Uterus (tissue), 4 donors: ENCODE measurements at places on chromosomes 12 and 14. TPM values are rescaled to one million over a fixed set of nuclear protein-coding genes. Genes with fewer than 3 reads are reported as not detected.

JAG2 gene
- total RNA-seq = 7.6 TPM

GARIN6 gene
- total RNA-seq = not detected

PLEKHD1 gene
- not detected for total RNA-seq

ACRBP gene
- 0.35 TPM for total RNA-seq

MMP14 gene
- 233 TPM for total RNA-seq

EML1 gene
- total RNA-seq = 70.9 TPM

TSPAN19 gene
- 0.59 TPM for total RNA-seq

ISM2 gene
- total RNA-seq = not detected

PMCH gene
- not detected for total RNA-seq

TSHR gene
- total RNA-seq = not detected

SSTR1 gene
- 2.0 TPM for total RNA-seq

PIWIL1 gene
- not detected for total RNA-seq

DNA sequence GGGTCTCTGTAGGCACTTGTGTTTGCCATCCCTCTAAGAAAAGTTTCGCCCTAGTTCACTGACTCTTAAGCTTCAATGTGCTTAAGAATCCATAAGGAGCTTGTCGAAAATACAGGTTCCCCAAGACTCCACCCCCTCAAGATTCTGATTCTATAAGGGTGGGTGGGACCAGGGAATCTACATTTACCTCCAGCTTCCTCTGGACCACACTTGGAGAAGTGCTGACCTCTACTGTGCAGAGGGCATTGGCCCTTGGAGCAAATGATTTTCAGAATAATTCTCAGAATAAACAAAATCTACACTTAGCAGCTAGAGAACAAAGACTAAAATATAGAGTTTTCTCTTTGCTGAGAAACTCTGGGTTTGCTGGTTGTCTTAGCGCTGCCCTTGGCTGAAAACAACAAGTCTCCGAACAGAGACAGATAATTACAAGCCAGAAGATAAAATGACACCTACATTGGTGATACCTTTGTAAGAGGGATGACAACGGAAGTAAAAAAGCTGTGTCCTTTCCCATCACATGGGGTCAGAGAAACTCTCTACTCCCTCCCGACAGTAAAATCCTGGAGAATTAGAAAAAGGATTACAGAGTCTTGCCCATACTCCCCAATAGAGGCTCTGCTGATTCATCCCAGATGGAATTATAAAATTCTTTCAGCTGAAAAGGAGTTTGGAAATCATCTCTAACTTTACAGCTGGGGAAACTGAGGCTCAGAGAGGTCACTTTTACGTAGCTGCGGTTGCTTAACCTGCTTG is 4.8 kb downstream of the TGFB3 start:
- H3K27ac ChIP-seq = peak overlapping the region; percentile 97
- H3K36me3 ChIP-seq = no peaks in the 10 kb centered on the region

DNA sequence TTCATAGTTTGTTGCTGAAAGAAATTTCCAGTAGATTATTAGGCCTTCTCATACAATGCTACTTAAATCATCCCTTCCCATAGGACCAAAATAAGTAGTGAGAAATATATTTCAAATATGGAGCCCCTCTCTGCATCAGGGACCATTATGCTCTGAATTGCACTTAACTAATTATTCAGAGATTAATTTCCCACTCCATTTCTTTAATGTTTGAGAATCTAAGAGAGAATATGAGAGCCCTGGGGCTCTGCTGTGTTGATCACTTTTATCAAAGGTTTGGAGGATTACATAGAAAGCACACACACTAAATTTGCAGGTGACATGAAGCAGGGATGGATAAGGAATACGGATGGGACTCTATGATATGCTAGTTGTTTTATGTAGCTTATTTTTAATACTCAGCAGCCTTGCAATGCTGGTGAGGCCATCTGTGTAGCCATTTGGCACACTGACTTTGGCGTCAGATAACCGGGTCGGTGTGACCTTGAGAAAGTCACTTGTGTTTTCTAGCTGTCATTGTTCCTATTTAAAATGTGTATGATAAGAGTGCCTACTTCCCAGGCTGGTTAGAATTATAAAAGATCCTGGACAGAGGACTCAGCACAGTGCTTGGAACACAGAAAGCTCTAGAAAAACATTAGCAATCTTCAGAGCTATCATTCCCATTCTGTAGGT is 49.9 kb upstream of the FBXO21 start:
- H3K4me1 ChIP-seq = no peaks in the 10 kb centered on the region
- DNase-seq = no peak
- H3K36me3 ChIP-seq = no peaks in the 10 kb centered on the region

- no peak overlapping the region for H3K27ac ChIP-seq
- H3K36me3 ChIP-seq = no peaks in the 10 kb centered on the region
- H3K27me3 ChIP-seq = no peaks in the 10 kb centered on the region
- H3K4me3 ChIP-seq = no peak overlapping the region
- no peaks in the 10 kb centered on the region for H3K4me1 ChIP-seq
Measured at GRCh38 chr12:100737168-100737567, 57.4 kb upstream of the ANO4 start.

- H3K4me1 ChIP-seq = no peaks in the 10 kb centered on the region
- DNase-seq = no peak
- no peaks in the 10 kb centered on the region for H3K27me3 ChIP-seq
Measured at GRCh38 chr14:22131749-22132476, 457.1 kb downstream of the DAD1 start.

- DNase-seq = no peak
- no peaks in the 10 kb centered on the region for H3K27me3 ChIP-seq
- H3K27ac ChIP-seq = no peak overlapping the region
Measured at GRCh38 chr12:59626382-59626781, 30.6 kb downstream of the SLC16A7 start.

GRCh38 chr12:94987801-94988200 is 15.7 kb downstream of the NDUFA12 start:
- H3K36me3 ChIP-seq = no peaks in the 10 kb centered on the region
- DNase-seq = no peak
- H3K4me1 ChIP-seq = no peaks in the 10 kb centered on the region
- H3K27me3 ChIP-seq = no peaks in the 10 kb centered on the region
- H3K27ac ChIP-seq = no peak overlapping the region

- H3K27ac ChIP-seq = no peak overlapping the region
- H3K27me3 ChIP-seq = no peaks in the 10 kb centered on the region
- H3K36me3 ChIP-seq = no peaks in the 10 kb centered on the region
- H3K4me1 ChIP-seq = peaks cover 4% of the 10 kb centered on the region
Measured at GRCh38 chr14:50855558-50855957, 16.3 kb upstream of the ABHD12B start.

DNA sequence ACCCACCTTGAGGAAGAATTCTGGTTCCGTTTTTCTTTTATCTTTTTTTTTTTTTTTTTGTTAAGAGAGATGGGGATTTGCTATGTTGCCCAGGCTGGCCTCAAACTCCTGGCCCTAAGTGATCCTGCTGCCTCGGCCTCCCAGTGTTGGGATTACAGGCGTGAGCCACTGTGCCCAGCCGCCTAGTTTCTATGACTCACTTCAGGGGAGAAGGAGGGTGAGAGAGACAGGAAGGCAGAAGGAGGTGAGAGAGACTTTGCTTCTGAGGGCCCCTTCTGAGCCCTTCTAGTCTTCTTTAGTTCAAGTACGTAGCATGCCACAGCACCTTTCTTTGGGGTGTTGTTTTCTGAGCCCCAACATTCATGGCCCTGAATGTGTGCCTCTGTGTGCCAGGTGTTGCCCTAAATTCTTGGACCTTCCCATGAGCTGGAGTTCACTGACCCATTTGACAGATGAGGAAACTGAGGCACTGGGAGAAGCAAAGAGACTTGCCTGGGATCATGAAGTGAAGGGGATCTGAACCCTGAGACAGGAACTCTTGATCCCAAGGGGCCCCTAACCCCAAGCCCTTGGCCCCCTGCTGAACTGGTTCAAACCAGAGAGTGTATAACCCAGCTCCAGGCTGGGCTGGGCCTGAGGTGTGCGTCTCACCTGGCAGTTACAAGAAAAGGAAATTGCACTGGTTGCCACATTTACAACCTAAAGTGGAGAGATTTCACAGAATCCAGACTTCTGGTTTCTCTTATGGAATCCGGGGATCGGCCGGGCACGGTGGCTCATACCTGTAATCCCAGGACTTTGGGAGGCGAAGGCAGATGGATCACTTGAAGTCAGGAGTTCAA is 20.8 kb downstream of the SH2B3 start:
- DNase-seq = no peak
- no peaks in the 10 kb centered on the region for H3K36me3 ChIP-seq

GRCh38 chr14:98899441-98899840 is 372.6 kb downstream of the BCL11B start:
- no peaks in the 10 kb centered on the region for H3K36me3 ChIP-seq
- H3K4me1 ChIP-seq = no peaks in the 10 kb centered on the region
- H3K4me3 ChIP-seq = no peak overlapping the region

DNA sequence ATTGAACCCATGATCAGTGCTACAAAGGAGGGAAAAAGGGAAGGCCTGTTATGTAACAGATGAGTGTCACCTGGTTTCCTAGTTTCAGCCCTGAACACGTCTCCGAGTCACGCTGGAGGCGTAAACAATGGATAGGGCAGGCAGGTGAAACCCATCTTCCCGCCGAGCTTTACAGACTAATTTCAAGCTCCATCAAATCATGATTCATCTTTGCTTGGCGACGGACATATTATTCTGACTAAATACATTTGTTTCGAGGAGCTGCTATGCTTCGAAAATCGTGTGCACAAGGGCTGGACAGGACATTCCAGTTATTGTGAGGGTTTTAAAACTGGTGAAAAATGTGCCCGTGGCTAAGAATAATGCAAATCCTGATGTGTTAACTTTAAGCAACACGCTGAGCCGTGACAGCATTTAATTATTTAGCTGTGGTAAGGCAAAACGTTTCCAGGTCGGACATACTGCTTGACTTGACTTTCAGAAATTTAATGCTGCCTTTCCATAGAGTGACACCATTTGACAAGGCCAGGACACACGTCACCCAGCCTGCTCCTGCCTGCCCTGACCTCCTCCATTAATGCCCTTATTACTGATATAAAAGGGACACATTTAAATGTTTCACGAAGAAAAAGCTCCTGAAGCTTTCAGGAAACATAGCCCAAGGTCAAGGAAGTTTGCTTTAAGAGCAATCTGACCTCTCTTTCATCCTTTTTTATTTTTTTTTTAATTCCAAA is 1203.5 kb upstream of the TMEM132C start:
- H3K36me3 ChIP-seq = no peaks in the 10 kb centered on the region
- DNase-seq = no peak
- no peak overlapping the region for H3K4me3 ChIP-seq
- no peaks in the 10 kb centered on the region for H3K4me1 ChIP-seq
- no peaks in the 10 kb centered on the region for H3K27me3 ChIP-seq

- H3K27me3 ChIP-seq = no peaks in the 10 kb centered on the region
- H3K4me1 ChIP-seq = no peaks in the 10 kb centered on the region
- no peaks in the 10 kb centered on the region for H3K36me3 ChIP-seq
- H3K4me3 ChIP-seq = no peak overlapping the region
- no peak for DNase-seq
Measured at GRCh38 chr12:47014474-47014873, 64.9 kb upstream of the PCED1B start.

GRCh38 chr14:54503486-54503885 is 6.2 kb upstream of the CGRRF1 start:
- no peaks in the 10 kb centered on the region for H3K27me3 ChIP-seq
- no peak for DNase-seq
- no peak overlapping the region for H3K27ac ChIP-seq
- H3K36me3 ChIP-seq = no peaks in the 10 kb centered on the region

GRCh38 chr12:64457032-64457431 is 5.1 kb downstream of the TBK1 start:
- H3K27ac ChIP-seq = no peak overlapping the region
- peaks cover 4% of the 10 kb centered on the region for H3K4me1 ChIP-seq
- H3K4me3 ChIP-seq = no peak overlapping the region

- H3K36me3 ChIP-seq = no peaks in the 10 kb centered on the region
- no peak overlapping the region for H3K27ac ChIP-seq
- H3K4me1 ChIP-seq = no peaks in the 10 kb centered on the region
- H3K27me3 ChIP-seq = no peaks in the 10 kb centered on the region
- H3K4me3 ChIP-seq = no peak overlapping the region
- DNase-seq = no peak
Measured at GRCh38 chr14:67859169-67859749, 39.7 kb downstream of the RAD51B start.

- H3K4me3 ChIP-seq = peak overlapping the region; percentile 69
- H3K36me3 ChIP-seq = no peaks in the 10 kb centered on the region
- peak overlapping the region; percentile 79 for H3K27ac ChIP-seq
- no peaks in the 10 kb centered on the region for H3K27me3 ChIP-seq
Measured at GRCh38 chr14:100304825-100305323, 1.4 kb downstream of the SLC25A29 start.

DNA sequence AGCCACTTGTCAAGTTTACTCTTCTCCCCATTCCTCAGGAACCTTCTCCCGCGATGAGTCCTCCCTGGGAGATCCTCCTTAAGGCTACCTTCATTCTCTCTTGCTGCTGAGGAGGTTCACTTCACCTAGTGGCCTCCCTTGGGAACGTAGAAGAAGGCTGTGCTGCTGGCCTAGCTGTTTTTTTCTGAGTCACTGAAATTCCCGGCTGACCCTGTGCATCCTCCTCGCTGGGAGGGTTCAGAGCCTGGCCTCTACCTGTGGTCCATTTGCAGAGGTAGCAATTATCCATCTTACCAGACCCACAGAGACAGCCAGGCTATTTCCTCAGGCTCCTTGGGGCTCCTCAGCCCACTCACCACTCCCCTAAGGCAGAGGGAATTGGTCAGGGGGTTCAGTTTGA is 4.6 kb downstream of the KRT82 start:
- H3K4me3 ChIP-seq = no peak overlapping the region
- DNase-seq = no peak
- H3K27me3 ChIP-seq = no peaks in the 10 kb centered on the region
- no peak overlapping the region for H3K27ac ChIP-seq
- no peaks in the 10 kb centered on the region for H3K4me1 ChIP-seq
- H3K36me3 ChIP-seq = no peaks in the 10 kb centered on the region

- no peaks in the 10 kb centered on the region for H3K36me3 ChIP-seq
- H3K27me3 ChIP-seq = no peaks in the 10 kb centered on the region
- no peak overlapping the region for H3K4me3 ChIP-seq
- DNase-seq = no peak
Measured at GRCh38 chr12:108131035-108131434, 1.9 kb downstream of the WSCD2 start.

- H3K4me1 ChIP-seq = no peaks in the 10 kb centered on the region
- no peak overlapping the region for H3K4me3 ChIP-seq
- H3K27me3 ChIP-seq = no peaks in the 10 kb centered on the region
- no peak overlapping the region for H3K27ac ChIP-seq
- H3K36me3 ChIP-seq = no peaks in the 10 kb centered on the region
Measured at GRCh38 chr12:32567296-32567674, 111.8 kb upstream of the DNM1L start.

DNA sequence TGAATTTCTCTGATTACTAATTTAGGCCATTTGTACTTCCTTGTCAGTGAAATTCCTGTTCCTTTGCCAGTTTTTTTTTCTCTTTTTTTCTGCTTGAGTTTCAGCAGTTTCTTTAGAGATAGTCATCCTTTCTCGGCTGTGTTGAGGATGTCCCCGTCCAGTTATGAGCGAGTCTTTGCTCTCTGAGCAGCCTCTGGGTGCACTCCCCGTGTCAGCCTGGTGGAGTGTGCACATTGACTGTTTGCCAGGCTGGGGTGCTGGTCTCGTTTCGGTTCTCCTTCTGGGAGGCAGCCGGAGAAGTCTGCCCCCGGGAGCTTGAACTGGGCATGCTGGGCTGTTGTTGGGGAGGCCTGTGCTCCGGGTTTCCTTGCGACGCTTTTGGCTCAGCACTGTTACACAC is 3.0 kb downstream of the PACS2 start:
- H3K4me1 ChIP-seq = no peaks in the 10 kb centered on the region
- DNase-seq = no peak

- no peak for DNase-seq
- H3K27me3 ChIP-seq = no peaks in the 10 kb centered on the region
- H3K4me3 ChIP-seq = no peak overlapping the region
- H3K36me3 ChIP-seq = no peaks in the 10 kb centered on the region
- no peak overlapping the region for H3K27ac ChIP-seq
Measured at GRCh38 chr12:121831571-121832245, 27.0 kb downstream of the HPD start.

GRCh38 chr12:101527682-101528081 is 52.5 kb downstream of the SPIC start:
- H3K4me3 ChIP-seq = no peak overlapping the region
- no peak overlapping the region for H3K27ac ChIP-seq
- DNase-seq = no peak
